Fibroblast of villous mesenchyme (primary cell): ENCODE measurements at places on chromosomes 6 and 20. TPM values are rescaled to one million over a fixed set of nuclear protein-coding genes. Genes with fewer than 3 reads are reported as not detected.

C20orf173 gene
- not detected in 2 replicates for total RNA-seq

HAO1 gene
- total RNA-seq: not detected in 2 replicates

PTK6 gene
- under 0.01 TPM in 2 replicates for total RNA-seq

SALL4 gene
- total RNA-seq: 0.43 and 0.97 TPM in 2 replicates

DNA sequence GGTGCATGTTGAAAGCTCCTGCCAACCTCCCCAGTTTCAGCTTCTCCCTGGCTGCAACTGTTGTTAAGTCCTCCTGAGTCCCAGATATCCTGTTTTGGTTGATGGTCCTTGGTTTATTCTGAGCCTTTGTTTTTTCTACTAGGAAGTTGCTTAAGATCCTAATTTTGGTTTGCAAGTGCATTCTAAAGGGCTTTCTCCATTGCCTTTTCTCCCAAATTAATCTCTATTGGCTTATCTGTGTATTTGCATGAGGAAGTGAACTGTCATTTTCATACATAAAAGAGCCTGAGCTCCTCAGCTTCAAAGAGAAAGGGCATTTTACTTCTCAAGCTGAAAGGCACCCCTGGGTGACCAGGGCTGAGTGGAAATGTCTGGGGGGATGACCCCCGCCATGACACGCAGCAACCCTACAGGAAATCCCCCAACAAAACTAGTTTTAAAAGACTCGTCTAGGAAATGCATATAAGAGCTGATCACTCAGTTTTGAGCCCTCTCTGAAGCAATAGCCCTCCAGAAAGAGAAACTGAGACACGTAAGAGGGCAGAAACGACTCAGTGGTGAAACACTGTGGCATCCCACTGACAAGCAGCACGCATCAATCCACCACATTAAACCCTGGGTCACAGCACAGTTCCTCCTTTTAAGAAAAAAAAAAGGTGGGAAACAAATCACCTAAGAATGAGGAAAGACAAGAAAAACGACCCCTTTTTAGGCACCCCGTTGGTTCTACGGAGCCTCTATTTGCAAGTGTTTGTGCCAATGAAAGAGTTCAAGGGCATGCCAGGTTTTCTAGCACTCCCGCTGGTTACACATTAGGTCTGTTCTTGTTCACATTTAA, 140.9 kb downstream of the THBS2 start:
- DNase-seq: no peak

DNA sequence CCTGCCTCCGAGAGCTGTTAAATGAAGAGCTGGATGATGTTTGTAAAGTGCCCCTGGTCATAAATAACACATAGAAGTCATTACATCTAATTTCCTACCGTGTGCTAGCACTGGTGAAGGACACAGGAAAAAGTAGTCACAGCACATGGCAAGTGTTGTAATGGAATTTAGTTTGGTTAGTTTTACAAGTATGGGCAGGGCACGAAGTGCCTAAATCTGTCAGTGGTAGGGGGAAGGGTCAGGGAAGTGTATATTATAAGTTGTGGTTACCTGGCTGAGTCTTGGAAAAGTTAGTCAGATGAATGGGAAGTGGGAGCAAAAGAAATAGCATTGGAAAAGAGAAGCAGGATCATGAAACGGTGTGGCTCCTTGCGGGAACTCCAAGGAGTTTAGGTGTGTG, 1.6 kb downstream of the RIPPLY2 start:
- DNase-seq: no peak

- DNase-seq: peak; percentile 9
These were observed 155.4 kb downstream of the NRN1 start for GRCh38 chr6:5851261-5851757.

GRCh38 chr6:20541382-20541781, 7.1 kb downstream of the CDKAL1 start:
- DNase-seq: no peak
